ENCODE measurements at places on chromosomes 1 and 21. TPM values are rescaled to one million over a fixed set of nuclear protein-coding genes. Genes with fewer than 3 reads are reported as not detected.

- peaks cover 15% of the 10 kb centered on the region for H3K4me1 ChIP-seq
- no peak overlapping the region for H3K27ac ChIP-seq
- DNase-seq = no peak
- H3K4me3 ChIP-seq = no peak overlapping the region
- no peaks in the 10 kb centered on the region for H3K27me3 ChIP-seq
Observed at GRCh38 chr1:58997637-58998036, 213.8 kb upstream of the JUN start.

GRCh38 chr1:242824435-242824834, 299.9 kb upstream of the PLD5 start:
- no peaks in the 10 kb centered on the region for H3K4me1 ChIP-seq
- H3K4me3 ChIP-seq = no peak overlapping the region
- no peak for DNase-seq
- no peak overlapping the region for H3K27ac ChIP-seq

- peaks cover 4% of the 10 kb centered on the region for H3K27me3 ChIP-seq
- no peak overlapping the region for H3K27ac ChIP-seq
- H3K36me3 ChIP-seq = no peaks in the 10 kb centered on the region
- no peaks in the 10 kb centered on the region for H3K4me1 ChIP-seq
Observed at GRCh38 chr21:37041706-37042271, 31.1 kb downstream of the PIGP start.

GRCh38 chr21:32055305-32055704, 182.5 kb downstream of the HUNK start:
- DNase-seq = no peak
- H3K4me3 ChIP-seq = no peak overlapping the region
- H3K27me3 ChIP-seq = peaks cover 11% of the 10 kb centered on the region
- no peaks in the 10 kb centered on the region for H3K36me3 ChIP-seq
- H3K4me1 ChIP-seq = no peaks in the 10 kb centered on the region

The GPR153 gene
- 4.8 TPM for total RNA-seq

DNA sequence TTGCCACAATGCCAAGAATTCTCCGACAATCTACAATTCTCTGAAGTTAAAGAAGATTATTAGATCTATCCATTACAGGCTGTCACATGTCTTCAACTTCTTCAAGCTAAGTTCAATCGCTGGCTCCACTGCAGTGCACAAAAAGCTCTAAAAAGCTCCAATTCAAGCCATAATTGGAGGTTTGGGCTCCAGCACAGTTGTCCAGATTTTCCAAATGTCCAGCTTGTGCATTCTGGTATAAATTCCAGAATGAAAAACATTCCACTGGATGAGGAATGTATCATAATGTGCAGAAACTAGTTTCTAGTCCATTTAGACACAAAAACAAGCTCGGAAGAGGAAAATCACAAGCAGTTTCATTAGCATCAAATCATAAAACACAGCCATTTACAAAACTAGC, 138.6 kb downstream of the NRIP1 start:
- no peak for DNase-seq
- no peaks in the 10 kb centered on the region for H3K4me1 ChIP-seq
- H3K27ac ChIP-seq = no peak overlapping the region
- H3K36me3 ChIP-seq = no peaks in the 10 kb centered on the region

The HTR6 gene
- not detected for total RNA-seq

The DEDD gene
- total RNA-seq = 25.2 TPM

DNA sequence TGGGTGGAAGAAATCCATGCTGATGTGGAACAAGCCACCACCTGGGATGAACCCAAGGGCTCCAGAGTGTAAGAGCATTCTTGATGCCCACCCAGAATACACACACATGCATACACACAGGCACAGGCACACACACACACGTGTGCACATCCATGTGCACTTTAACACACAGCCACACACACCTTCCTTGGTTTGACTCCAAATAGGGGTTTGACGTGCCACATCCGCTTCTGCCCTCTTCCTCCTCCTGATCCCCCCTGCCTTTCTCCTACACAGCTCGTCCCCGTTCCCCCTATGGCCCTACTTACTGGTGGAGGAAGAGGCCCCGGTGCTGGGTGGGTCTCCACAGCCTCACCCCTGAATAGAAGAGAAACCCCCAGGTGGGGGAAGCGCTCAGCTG, 16.0 kb downstream of the SPATA21 start:
- no peak overlapping the region for H3K4me3 ChIP-seq
- H3K36me3 ChIP-seq = no peaks in the 10 kb centered on the region
- no peak overlapping the region for H3K27ac ChIP-seq
- no peak for DNase-seq
- peaks cover 13% of the 10 kb centered on the region for H3K27me3 ChIP-seq
- no peaks in the 10 kb centered on the region for H3K4me1 ChIP-seq

- H3K4me1 ChIP-seq = peaks cover 36% of the 10 kb centered on the region
- peak overlapping the region; percentile 30 for H3K4me3 ChIP-seq
- H3K36me3 ChIP-seq = peaks cover 32% of the 10 kb centered on the region
- no peaks in the 10 kb centered on the region for H3K27me3 ChIP-seq
Observed at GRCh38 chr1:25484096-25484495, 53.4 kb downstream of the MACO1 start.

DNA sequence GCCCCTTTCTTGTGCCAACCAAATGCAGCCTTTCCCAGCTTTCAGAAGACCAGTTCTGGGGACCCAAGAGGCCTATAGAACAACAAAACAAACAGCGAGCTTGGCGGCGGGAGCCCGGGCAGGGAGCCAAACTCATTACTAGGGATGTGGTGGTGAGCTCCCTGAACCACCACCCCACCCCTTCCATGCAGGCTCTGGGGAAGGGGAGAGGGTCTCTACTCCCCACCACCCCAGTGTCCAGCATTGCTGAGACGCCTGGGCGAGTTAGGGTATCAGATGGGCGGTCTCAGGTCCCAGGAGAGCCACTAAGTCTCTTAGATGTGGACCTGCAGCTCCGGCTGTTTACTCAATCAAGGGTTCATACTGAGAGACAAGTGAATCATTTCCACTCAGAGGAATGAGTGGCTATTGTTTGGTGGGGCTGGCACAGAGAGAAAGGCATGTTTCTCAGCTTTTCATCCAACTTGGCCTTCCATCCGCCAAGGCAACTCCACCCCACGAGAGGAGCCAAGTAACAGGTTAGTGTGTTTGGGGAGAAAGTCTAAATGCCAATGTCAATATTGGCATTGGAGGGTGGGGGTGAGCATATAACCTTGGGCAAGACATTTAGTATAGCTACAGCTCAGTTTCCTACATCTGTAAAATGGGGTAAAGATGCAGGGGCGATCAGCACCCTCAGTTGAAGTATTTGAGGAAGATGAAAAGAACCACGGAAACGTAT, 40.9 kb downstream of the PLXNA2 start:
- H3K27me3 ChIP-seq = no peaks in the 10 kb centered on the region
- peak overlapping the region; percentile 2 for H3K4me3 ChIP-seq
- H3K4me1 ChIP-seq = peaks cover 83% of the 10 kb centered on the region
- DNase-seq = peak; percentile 62

DNA sequence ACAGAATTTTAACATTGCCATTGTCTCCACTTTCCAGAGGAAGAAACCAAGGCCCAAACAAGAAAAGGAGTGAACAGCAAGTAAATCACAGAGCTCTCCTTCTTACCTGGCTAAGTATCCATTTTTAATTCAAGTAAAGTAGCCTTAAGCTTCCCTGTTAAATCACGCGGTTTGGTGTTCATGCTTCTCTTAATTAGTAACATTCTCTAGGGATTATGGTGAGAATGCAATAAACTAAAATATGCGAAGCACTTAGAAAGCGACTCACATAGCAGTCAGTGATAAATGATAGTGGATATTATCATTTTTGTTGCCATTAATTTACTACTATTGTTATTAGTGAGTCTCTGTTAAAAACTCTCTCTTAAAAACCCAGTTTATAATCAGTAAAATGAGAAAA, 630.5 kb upstream of the TMPRSS15 start:
- no peaks in the 10 kb centered on the region for H3K27me3 ChIP-seq
- no peaks in the 10 kb centered on the region for H3K4me1 ChIP-seq
- H3K27ac ChIP-seq = no peak overlapping the region
- DNase-seq = no peak
